ENCODE measurements at places on chromosomes 13 and 19.

- DNase-seq: peak; percentile 49
Observed at GRCh38 chr19:35495107-35496064, 5.1 kb upstream of the KRTDAP start.

DNA sequence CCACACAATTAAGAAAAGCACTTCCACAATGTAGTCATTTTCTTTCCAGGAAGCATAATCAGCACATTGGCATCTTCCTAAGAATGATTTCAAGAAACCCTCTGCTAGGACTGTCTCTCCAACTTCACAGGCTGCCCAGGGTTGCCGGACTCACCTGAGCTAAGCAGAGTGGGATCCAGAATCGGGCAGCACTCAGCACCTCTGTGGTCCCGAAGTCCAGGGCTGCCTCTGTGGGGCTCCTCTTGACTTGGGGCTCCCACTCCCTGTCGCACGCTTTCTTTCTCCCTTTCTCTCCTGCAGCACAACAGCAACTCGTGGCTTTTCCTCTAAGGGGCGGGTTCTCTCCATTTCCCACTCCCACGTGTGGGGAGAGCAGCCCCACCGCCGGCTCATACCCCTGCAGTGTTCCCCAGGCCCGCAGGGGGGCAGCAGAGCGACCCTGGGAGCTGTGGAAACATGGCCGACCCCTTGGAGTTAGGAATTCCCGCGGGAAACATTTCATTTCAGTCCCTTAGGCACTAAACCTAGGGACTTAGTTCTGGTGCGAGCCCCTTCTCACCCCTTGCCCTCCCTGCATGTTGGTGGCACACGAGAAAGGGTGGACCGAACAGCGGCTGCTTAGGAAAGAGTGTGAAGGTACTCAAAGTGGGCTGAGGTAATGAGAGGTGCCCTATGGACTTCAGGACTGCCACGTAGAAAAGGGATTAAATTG is at the start of gene TMEM272:
Gene TMEM272 (minus strand): TSS at position 316 of the 712 bp plus-strand sequence. CDS start 6,647 bp downstream, outside the sequence.
- no peak for DNase-seq

DNA sequence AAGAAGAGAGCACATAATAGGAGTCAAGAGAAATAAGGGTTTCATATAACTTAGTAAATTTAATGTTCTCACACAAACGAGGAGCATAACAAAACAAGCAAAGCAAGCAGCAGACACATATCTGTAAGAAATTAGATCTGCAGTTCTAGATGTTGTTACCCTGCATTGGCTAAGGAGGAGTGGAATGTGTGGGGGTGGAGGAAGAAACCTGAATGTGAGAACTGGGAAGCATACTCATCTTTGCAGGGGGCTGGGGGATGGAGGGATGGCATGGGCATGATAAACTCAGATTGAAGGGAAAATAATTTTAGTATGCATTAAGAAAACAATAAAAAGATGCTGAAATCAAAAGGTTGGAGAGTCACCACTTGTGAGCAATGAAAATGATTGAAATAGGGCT is 255.0 kb downstream of the LIG4 start:
- DNase-seq: no peak

DNA sequence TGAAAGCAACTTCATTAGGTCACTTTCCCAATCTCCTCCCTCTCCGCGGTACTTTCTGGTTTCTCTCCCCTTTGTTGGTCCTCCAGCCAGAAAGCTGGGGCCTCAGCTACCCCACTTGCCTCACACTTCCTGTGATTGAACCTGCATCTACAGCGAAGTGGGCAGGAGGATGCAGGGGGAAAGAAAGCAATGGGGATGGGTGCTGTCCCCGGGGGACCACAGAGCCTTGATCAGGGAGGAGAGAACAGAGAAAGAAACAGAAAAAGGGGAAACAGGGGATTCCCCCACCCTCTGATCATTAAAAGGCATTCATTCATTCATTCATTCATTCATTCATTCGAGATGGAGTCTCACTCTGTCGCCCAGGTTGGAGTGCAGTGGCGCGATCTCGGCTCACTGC is 74.2 kb downstream of the TRPM4 start:
- DNase-seq: no peak

DNA sequence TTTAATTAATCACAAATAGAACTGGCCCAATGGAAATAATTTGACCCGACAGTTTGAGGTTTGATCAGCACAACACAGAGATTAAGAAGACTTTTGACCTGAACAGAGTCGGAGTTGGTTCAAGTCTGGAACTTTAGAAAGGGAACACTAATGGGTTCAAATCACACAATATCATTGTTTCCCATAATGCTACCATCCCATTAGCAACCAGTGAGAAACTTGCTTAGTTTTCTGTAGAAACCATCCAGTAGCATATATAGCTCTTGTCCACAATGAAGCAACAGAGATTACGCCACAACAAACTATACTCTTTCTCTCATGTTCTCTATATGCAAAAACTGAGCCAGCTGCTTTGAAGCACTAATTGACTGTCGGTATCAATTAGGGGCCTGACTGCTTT is 376.9 kb upstream of the SPRY2 start:
- DNase-seq: no peak

DNA sequence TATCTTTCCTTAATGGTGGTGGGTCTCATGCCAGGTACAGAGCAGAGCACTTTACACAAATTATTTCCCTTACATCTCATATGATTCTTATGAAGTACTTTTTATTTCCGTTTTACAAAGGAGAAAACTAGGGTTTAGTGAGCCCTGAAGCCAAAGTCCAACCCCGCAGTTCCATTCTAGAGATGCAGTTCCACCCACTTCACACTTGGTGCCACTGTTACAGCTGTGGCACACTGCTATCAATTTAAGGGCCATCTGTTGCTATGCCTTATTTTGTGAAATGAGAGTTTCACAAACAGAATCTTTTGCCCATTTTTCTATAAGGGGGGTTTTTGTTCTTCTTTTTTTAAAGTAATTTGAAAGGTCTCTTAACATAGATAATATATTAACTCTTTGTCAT is 12.9 kb downstream of the MIPEP start:
- DNase-seq: no peak

DNA sequence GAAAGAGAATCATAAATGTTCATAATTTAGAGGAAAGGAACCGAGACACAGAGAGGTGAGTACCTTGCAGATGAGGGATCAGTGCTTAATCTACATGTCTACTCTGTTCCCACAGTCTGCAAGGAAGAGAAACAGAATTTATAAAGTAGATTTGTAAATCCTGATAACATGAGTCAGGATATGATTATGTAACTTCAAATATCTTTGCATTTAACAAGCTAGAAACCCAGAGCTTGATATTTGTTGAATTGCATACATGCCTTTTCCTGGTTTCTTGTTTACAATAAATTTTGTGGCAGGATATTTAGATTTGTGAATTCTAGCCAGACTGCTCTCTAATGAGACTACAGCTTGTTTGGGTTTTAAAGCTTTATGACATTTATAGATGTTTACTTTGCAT is 219.2 kb downstream of the ENOX1 start:
- DNase-seq: no peak

DNA sequence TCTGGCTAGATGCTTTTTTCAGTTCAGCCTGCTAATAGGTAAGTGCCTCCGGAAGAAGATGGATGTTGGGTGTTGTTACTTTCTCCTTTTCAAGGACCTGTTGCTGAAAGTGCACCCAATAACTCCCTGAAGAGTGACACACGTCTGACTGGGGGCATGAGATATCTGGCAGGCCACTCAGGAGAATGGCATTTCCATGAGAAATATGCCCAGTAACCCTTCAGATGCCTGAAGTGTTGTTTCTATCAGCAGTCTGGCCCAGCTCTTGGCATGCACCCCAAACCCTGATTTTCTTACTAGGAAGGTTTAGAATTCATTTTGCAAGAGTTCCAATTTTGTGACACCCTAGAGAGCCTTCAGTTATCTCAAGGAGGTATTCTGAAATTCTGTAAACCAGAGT is 71.5 kb downstream of the ARHGAP35 start:
- no peak for DNase-seq

GRCh38 chr13:32427852-32428580 is at the start of gene N4BP2L1:
N4BP2L1 (minus strand) TSS chr13:32428130; CDS start chr13:32428082, 48 bp downstream.
- DNase-seq: peak; percentile 73

DNA sequence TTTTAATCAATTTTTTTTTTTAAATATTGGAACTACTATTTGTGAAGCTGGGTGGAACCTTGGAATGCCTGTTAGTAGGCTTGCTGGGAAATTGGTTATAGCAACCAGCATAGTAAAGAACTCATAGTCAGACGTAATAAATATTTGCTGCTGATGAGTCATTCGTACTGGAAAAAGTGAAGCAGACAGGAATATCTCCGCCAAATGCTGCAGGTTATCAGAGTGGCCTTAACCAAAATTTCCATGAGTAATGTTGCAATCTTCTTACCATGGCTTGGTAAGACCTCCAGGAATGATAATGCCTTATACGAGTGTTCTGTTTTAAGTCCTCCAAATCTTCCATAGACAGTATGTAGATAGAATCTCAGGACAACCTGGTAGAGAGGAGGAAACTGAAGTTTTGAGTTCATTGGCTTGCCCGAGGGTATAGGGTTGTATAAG is 34.2 kb downstream of the MBNL2 start:
- DNase-seq: no peak

GRCh38 chr19:42065511-42065910 is 4.5 kb downstream of the GRIK5 start:
- DNase-seq: no peak

- DNase-seq: no peak
Observed at GRCh38 chr19:2355168-2356035, 4.7 kb upstream of the TMPRSS9 start.

- DNase-seq: no peak
Observed at GRCh38 chr13:98513837-98514236, 63.1 kb downstream of the STK24 start.

GRCh38 chr19:51572410-51572809 is 1.3 kb downstream of the ZNF175 start:
- DNase-seq: no peak

- no peak for DNase-seq
Observed at GRCh38 chr19:42267644-42268141, 1.4 kb upstream of the CIC start.

DNA sequence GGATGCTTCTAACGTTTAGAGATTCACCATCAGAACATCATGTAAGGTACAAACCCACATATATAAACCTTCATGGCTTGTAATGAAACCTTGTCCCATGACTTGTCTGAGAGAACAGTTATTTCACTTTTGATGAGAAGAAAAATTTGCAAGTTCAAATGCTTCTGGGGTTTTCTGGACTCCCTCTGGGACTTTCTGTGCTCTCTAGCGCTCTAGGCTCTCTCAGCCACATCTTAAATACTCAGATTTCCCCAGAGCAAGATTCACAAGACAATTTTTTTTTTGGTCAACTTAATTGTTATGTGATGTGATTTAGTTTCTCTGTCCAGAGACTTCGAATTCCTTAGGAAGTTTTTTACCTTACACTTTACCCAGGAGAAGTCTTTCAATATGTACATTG is 282.8 kb upstream of the EDNRB start:
- no peak for DNase-seq

DNA sequence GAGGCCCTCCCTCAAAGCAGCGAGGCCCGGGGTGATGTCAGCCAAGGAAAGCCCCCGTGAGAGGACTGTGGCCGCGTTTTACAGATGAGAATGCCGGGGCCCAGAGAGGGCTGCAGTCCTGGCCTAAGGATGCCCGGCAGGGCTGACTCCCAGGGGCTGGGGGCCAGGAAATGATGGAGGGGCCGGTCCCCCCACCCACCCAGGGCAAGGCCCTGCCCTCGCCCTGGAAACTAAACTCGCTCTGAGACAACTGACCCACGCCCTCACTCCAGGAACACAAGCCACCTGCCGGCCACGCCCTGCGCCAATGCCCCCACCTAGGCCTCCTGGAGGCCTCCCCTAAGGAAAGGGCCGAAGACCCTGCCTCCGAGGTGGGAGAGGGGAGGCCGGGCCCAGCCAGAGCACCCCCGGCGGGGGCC is 7.2 kb downstream of the ZBTB7A start:
- no peak for DNase-seq
